GM04504 (cell line): ENCODE measurements at places on chromosomes 13 and 19.

DNA sequence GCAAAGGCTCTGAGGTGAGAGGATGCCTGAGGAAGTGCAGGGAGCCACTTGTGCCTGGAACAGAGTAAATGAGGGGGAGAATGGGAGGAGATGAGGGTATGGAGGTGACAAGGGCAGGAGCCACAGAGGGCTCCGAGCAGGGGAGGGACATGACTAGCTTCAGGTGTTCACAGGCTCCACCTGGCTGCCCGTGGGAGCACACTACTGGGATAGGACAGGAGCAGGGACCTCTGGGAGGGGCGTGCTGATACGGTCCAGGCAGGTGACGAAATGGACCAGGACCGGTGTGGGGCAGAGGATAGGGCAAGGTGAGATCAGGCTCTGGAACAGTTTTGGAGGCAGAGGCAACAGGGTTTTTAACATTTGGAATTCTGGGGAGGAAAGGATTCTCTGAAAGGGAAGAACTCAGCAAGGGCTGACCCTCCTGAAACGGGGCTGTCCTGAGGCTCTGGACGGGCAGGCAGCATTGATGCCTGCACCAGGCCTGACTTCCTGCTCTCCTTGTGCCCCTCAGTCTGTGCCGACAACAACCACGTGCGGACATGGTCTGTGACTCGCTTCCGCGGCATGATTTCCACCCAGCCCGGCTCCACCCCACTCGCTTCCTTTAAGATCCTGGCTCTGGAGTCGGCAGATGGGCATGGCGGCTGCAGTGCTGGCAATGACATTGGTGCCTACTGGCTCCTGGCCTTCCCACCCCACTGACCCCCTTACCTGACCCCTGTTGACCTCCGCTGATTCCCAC, 11.6 kb downstream of the SHKBP1 start:
- no peak for DNase-seq

DNA sequence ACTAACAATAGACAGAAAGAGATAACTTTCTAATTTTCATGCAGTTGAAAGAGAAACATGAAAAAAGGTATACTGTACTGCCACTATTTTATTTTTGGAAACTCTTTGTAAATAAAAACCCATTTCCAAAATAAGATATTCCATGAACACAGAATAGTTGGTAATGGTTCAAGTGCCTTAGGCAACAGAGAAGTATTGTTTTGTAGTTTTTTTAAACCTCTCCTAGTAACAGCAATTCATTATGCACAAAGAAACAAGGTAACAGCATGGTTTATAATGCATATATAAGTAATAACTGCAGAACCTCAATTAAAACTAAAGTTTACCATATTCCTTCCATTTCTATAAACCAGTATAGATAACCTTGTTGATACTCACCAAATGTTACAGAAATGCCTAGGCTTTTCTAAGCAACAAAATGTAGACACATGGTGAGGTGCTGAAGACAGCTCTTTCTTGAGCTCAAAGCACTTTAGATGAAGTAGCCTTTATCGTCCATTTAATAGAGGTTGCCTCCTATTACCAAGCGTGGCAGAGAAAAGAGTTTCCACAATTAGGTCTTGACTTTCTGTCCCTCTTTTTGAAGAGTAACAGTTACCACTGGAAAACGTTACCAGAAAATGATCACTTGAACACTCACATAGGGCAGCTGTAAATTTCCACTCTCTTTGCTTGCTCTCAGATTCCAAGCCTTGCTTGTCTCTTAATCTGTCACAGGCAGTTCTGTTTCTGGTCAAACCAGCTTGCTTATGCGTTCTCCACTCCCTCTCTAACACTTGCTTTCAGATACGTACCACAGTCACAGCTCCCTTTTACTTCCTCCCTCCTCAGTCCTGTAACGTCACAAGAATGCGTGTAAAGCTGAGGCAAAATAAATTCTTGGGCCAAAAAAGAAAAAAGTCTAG, 42.9 kb downstream of the CAB39L start:
- peak; percentile 28 for DNase-seq

DNA sequence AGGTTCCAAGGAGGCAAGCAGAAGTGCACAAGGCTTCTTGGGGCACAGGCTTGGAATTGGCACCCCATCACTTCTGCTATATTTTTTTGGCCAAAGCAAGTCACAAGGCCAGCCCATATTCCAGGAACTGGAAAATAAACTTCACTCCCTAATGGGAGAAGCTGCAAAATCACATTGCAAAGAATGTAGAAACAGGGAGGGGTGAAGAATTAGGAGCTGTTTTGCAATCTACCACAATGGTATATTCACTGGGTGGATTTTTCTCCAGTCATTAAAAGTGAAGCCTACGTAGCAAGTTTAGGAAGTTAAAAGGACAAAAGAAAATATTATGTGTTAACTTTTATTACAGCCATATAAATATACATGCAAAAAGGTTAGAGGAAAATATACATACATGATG, 464.8 kb downstream of the COG6 start:
- DNase-seq: peak; percentile 16

DNA sequence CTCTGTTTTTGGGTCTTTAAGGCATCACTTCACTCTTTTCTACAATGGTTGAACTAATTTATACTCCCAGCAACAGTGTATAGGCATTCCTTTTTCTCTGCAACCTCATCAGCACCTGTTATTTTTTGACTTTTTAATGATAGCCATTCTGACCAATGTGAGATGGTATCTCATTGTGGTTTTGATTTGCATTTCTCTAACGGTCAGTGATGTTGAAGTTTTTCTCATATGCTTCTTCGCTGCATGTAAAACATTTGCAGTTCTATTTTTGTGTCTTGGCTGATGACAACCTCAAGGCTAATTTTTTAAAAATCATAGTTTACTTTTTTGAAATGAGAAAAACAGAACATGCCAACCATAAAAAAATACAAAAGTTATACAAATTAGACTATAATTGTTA, 258.2 kb upstream of the EDNRB start:
- no peak for DNase-seq

- DNase-seq: no peak
Observed at GRCh38 chr13:101499406-101499805, 46.9 kb downstream of the ITGBL1 start.

DNA sequence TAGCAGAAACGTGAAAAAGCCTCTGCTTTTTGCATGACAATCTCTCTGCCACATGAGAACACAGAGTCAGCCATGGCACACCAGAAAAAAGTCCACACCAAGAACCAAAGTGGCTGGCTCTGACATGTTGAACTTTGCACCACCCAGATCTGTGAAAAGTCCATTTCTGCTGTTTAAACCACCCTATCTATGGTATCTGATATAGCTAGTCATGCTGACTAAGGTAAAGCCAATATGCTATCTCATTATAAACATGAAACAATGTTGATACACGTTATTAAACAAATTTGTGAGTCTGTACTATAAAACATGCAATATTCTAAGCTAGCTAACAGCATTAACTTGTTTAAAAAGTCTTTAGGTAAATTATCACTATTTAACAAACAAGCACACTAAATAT, 21.0 kb upstream of the ZNF432 start:
- DNase-seq: no peak

DNA sequence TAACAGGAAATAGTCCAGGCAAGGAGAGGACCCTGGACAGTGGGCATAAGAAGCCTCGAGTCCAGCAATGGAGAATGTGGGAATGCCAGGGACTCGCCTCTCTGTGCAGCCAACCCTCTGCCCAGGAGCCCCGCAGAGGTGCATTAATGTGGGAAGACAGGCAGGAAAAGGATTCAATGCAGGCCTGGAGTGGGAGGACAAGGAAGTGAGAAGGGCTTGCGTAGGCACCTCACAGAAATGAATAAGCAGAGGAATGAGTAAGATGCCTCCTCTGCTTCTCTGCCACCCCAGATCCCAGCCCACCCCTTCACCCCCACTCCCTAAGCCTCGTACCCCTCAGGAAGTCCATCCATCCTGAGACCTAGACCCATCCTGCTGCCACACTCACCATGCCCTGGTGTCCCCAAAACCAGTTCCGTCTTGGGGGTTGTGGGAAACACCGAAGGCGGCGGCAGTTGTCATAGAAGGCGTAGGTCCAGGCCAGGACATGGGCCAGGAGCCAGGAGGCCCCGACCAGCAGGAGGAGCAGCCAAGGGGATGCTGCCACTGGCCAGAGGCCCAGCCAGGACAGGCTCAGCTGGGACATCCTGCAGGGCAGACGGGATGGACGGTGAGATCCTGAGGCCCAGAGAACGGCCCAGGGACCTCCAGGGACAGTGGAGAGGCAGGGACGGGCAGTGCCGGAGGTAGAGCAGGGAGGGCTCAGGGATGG, 692 bp downstream of the CYP4F2 start:
- no peak for DNase-seq

- DNase-seq: no peak
Observed at GRCh38 chr13:21675095-21675991, 4.5 kb downstream of the FGF9 start.

DNA sequence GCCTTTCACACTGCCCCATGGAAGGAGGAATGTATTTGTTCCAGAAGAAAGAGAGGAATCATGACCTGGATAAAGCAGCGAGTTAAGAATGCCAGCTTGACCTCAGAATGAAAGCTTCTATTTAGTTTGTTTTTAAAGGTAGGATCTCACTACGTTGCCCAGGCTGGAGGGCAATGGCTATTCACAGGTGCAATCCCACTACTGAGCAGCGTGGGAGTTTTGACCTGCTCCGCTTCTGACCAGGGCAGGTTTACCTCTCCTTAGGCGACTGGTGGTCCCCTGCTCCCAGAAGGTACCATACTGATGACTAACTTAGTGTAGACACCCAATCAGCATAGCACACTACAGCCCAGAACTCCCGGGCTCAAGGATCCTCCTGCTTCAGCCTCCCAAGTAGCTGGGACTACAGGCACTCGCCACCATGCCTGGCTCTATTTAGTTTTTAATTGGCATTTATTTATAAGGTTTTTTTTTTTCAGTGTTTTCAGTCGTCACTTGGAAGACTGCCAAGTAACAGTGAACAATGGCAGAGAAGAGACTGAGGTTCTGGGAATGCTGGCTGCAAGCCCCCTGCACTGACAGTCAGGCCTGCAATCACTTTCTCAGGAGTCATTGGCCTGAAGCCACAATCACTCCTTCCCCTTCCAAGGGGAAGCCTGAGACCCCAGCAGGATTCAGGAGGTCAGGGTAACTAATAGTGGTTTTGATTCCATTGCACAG, 73.1 kb downstream of the EPS15L1 start:
- no peak for DNase-seq

- DNase-seq: no peak
Observed at GRCh38 chr13:25232937-25233515, 54.3 kb downstream of the MTMR6 start.

GRCh38 chr13:31274390-31274789, 74.6 kb downstream of the B3GLCT start:
- peak; percentile 38 for DNase-seq

GRCh38 chr13:43879755-43880181, at the start of gene LACC1:
LACC1 (plus strand) TSS chr13:43879904; CDS start chr13:43880986, 1,082 bp downstream.
- no peak for DNase-seq

DNA sequence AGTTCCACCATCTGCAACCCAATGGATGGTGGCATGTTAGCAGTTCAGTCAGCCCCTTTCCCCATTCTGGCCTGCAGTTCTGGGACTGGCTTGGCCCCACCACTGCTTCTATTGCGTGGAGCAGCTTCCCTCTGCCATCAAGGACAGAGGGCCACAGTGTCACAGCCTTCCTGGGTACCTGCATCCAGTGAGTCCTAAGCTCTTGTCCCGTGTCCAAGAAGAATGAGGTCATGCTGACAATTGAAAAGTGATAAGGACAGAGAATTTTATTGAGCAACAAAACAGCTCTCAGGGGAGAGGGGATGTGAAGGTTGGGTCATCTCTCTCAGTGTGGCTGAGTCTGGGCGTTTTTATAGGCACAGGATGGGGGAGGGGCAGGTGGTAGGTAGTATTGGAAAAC, 33.5 kb upstream of the SIN3B start:
- DNase-seq: no peak

DNA sequence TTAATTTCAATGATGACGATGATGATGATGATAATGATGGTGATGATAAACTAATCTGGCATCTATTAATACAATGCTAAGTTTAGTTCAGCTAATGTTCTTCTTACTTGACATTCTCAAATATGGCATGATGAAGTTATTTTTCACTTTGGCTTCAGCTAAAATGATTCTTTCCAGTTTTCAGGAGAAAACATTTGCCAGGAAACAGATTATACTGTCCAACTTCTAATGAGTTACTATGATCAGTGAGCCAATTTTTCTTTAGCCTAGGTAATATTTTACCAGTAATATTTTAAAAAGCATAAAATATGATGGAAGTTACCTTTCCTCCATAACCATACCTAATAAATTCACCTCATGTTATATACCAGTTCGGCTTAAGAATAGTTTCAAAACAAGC, 245.7 kb upstream of the CSNK1A1L start:
- no peak for DNase-seq

- DNase-seq: no peak
Observed at GRCh38 chr13:27419328-27419727, 5.1 kb upstream of the GTF3A start.

- DNase-seq: no peak
Observed at GRCh38 chr13:71079638-71080037, 787.4 kb downstream of the DACH1 start.

DNA sequence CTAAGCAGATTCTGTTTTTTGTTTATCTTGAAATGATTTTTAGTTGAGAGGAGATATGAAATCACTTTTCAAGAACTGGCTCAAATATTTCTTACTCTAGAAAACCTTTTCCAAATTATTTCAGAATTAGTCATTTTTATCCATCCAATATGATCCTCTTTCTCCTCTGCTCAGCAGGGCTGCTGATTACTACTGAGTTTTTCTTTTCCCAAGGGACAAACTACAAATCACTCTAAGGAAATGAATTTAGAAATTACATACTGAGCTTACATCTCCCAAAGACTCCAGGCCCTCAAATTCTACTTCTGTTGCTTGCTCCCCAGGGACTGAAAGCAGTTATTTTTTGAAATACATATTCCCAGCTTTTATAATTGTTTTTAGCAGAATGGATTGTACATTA, 87.4 kb upstream of the UFM1 start:
- peak; percentile 44 for DNase-seq

DNA sequence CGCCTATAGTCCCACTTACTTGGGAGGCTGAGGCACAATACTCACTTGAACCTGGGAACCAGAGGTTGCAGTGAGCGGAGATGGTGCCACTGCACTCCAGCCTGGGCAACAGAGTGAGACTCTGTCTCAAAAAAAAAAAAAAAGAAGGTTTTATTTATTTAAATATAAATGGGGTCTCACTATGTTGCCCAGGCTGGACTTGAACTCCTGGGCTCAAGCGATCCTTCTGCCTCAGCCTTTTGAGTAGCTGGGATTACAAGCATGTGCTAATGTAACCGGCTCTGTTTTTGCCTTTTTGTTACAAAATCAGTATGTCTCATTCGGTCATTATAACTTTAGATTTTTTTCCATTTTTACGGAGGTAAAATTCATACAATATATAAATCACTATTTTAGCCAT, 24.2 kb downstream of the FBXO27 start:
- no peak for DNase-seq

- no peak for DNase-seq
Observed at GRCh38 chr13:51532736-51533197, 51.5 kb upstream of the WDFY2 start.

GRCh38 chr13:61900033-61900432, 484.4 kb upstream of the PCDH20 start:
- DNase-seq: no peak

GRCh38 chr13:110008816-110009215, 222.4 kb upstream of the IRS2 start:
- DNase-seq: no peak

GRCh38 chr13:51937320-51938290, 73.6 kb downstream of the ATP7B start:
- DNase-seq: no peak

- DNase-seq: no peak
Observed at GRCh38 chr13:110644892-110645521, 29.7 kb downstream of the NAXD start.

GRCh38 chr13:39685652-39686051, 30.2 kb downstream of the COG6 start:
- no peak for DNase-seq
